Activated naive CD8-positive, alpha-beta T cell treated with anti-CD3 and anti-CD28 coated beads, Interleukin-2, amount 50 U/mL, for 24 hours (primary cell): ENCODE measurements at places on chromosomes 13 and 19.

DNA sequence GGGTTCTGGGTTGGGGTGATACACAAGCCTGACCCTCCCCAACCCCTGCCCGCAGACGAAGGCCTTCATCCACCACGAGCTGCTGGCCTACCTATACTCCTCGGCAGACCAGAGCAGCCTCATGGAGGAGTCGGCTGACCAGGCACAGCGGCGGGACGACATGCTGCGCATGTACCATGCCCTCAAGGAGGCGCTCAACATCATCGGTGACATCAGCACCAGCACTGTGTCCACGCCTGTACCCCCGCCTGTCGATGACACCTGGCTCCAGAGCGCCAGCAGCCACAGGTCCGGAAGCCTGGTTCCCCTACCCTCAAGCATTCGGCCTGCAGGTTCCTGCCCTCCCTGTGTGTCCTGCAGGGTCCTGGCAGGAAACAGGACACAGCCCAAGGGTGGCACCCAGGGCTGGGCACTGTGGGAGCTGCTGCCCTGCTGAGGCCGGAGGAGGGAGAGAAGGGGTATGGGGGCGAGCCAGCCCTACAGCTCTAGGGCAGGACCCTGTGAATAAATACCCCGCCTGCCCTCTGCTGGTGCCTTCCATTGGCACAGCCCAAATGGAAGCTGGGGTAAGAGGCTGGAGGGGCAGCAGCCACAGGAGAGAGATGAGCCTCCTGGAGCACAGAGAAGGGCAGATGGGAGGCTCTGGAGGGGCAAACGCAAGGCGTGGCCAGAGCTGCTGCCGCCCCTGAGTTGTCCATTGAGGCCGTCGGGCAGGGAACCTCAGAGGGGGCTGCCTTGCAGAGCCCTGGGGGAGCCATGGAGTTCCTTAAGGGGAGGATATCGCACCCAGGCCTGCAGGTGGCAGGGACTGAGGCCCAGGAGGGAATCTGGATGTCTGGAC, 6.8 kb downstream of the TMED1 start:
- DNase-seq, result no peak

GRCh38 chr13:74769333-74769732, 635.1 kb upstream of the KLF12 start:
- no peak for DNase-seq

GRCh38 chr13:63448692-63449091, 2033.0 kb upstream of the PCDH20 start:
- DNase-seq, result no peak

- no peak for DNase-seq
These were observed 9.1 kb downstream of the CARS2 start for GRCh38 chr13:110696776-110697175.

GRCh38 chr13:30376426-30377311, 45.6 kb upstream of the UBE2L5 start:
- peak; percentile 55 for DNase-seq

DNA sequence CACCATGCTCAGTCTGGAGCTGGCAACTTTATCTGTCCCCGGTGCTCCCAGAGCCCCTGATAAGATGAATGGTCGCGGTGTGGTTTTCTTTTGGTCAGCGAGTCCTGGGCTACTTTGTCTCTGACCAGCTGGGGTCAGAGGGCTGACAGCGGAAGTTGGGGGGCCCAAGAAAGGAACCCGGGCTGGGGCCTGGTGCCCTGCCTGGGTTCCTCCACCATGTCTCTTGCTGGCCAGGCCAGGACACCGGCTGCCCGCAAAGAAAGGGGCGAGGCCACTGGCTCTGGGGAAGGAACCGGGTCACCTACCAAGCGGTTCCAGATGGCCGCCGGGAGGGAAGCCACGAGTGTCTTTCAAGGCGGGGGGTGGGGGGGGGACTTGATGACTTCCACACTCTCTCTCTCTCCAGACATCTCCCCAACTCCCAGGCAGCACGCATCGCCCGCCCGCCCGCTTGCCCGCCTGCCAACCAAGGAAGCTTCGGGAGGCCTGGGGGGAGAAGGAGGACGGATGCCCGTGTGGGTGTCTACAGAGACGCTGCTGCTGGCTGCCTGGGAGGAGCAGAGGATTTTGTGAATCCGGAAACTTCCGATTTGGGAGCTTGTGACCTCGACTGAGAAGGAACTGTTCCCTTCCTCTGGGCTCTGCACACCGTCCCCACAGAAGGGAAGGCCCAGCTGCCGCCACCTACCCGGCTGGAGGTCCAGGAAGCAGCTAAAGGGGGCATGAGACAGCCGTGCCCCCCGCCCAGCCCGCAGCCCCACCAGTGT, 1.1 kb downstream of the PIP5K1C start:
- peak; percentile 32 for DNase-seq

GRCh38 chr13:28022848-28023518, 34.5 kb upstream of the URAD start:
- DNase-seq, result no peak

DNA sequence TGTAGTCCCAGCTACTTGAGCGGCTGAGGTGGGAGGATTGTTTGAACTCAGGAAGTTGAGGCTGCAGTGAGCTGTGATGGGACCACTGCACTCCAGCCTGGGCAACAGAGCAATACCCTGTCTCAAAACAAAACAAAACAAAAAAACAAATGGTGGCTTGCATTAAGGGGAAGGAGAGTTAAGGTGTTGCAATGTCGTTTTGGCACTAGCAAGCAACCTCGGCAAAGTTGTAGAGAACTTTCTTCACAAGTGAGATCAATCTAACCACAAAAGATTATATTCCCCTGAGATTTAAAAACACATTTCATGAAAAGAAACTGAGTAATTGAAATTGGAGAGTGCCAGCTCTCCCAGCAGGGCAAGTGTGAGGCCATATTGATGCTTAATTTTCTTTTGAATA, 153.7 kb downstream of the KLF5 start:
- DNase-seq, result no peak

DNA sequence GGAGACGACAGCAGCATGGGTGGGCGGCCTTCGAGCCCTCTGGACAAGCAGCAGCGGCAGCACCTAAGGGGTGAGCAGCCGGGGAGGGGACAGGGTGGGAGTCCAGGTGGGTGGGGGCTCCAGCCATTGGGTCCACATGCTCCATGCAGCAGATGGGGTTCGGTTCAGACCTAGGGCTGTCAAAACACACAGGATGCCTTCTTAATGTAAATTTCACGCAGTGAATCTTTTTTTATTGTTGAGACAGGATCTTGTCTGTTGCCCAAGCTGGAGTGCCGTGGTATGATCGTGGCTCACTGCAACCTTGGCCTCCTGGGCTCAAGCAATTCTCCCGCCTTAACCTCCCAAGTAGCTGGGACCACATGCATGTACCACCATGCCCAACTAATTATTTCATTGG, 15.9 kb downstream of the PGLS start:
- DNase-seq, result no peak

- no peak for DNase-seq
These were observed 30.8 kb downstream of the SOX1 start for GRCh38 chr13:112097770-112098169.

DNA sequence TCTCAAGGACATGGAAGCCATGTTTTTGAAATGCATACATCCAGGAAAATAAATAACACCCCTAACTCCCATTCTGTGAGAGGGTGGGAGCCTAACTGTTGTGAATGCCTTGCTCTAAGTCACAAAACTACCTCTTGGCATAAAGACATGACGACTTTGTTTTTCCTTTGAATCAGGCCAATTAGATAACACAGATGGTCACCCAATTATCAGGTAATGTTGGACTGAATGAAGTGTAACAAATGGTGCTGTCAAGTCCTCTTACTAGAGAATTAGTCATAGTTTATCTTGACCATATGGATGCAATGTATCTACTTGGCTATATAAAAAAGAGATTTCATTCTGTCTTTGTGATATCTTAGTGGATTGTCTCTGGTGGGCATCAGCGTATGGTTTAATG, 553.6 kb upstream of the ATXN8OS start:
- DNase-seq, result no peak

GRCh38 chr13:99601535-99601934, 100.3 kb downstream of the TM9SF2 start:
- DNase-seq, result no peak

GRCh38 chr13:32627793-32628192, 41.5 kb downstream of the PDS5B start:
- no peak for DNase-seq

GRCh38 chr19:15466851-15467733, 2.7 kb upstream of the RASAL3 start:
- DNase-seq, result peak; percentile 56

DNA sequence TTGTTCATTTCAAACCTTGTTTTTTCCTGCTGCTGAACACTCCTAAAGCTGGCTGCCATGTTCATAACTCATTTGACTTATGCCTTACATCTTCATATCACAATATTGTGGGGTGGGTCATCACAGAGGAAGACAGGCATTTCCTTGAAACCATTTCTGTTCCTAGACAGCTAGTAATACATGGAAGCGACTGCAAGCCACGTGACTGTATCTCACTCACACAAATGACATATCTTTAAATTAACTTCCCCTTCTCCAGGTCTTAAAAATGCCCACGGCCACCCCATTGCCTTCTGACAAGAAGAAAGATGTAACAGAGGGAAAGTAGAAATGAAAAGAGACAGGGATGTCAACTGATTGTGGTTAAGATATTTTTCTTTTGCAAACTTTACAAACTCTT, 236.8 kb downstream of the LMO7 start:
- DNase-seq, result no peak

DNA sequence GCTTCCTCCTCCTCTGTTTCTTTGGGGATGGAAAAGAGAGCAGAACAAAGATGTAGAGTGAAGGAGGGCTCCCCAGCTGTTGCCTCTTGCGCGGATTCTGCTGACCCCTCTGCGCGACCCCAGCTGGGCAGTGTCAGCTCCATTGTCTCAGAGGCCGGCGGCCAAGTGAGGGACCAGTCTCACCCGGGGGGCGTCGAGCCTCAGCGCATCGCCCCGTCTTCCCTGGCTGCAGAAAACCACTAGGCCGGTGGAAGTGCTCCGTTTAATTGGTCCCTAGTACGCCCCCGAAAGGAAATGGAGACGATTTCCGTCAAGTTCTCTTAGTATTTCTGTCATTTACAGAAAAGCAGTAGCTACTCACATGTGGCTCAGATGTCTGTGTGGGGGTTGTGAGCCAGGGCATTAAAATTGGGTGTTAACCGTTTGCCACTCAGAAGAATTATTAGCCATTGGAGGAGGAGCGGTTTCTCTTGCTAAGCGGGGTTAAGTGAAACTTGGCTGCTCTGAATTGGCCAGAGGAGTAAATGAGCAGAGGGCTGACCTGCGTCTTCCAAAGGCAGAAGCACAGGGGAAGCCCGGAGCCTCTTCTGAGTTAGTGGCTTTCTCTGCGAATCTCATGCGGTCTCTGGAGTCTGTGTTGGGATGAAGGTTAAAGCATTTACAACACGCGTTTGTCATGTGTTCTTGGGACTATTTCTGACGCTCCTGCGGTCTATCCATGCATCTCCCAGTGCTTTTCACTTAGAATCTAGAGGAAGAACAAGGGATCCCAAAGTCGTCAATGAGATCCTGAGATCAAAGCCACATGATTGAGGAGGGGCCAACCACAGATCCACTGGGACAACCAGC, 132.8 kb upstream of the MYO16 start:
- DNase-seq, result no peak

DNA sequence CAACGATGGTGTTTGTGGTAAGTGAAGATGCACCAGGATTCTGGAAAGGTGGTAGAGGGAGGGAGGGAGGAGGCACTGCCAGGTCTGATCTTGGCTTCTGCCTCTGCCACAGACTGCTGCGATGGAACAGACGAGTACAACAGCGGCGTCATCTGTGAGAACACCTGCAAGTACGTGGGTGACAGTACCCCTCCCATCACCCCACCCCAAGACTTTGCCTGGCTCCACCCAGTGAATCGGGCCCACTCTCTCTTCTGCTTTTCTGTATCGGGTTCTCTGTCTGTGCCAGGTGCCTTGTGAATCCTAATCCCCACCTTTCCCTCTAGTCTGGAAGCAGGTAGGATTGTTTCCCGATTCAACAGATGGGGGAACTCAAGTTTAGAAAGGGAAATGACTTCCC, 2.5 kb downstream of the PRKCSH start:
- DNase-seq, result no peak

GRCh38 chr19:54541712-54542111, 31.9 kb upstream of the LILRA2 start:
- DNase-seq, result no peak

DNA sequence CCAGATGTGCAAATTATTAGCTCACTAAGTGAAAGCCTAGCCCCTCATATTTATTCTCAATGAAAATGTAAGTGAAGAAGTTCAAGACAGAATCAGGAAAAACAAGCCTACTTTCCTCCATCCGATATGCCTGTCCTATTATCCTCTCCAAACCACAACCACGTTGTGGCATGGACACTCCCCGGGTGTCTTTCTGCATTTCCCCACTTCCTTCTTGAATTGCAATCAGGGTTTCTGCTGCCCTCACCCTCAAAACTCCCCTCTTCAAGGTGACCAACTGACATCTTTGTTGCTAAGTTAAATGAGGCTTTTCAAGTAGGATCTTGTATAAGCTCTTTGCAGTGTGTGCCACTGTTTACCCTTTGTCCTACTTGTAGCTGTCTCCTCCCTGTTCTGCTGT, 11.8 kb downstream of the SLC25A30 start:
- no peak for DNase-seq

DNA sequence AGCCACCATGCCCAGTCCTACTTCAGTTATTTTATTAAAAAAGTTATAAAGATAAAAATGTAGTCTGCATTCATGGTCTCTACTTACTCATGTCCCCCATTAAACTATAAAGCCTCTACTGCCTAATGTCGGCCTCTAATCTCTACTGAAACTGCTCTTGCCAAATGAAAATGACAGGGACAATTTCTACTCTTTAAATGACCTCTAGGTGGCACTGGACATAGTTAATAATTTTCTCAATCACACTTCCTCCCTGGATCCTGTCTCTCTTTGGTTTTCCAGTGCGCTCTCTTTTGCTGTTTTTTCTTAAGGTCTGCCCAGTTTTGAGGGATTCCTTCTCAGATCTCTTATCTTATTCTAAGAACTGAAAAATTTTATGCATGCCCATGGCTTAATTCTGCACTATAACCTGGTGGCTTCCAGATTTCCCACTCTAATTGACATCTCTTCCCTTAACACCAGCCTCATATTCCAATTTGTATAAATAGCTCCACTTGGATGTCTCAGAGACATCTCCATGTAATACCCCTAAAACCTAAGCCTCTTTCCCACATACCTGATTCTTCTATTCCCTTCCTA, 54.3 kb downstream of the MTMR6 start:
- DNase-seq, result no peak

DNA sequence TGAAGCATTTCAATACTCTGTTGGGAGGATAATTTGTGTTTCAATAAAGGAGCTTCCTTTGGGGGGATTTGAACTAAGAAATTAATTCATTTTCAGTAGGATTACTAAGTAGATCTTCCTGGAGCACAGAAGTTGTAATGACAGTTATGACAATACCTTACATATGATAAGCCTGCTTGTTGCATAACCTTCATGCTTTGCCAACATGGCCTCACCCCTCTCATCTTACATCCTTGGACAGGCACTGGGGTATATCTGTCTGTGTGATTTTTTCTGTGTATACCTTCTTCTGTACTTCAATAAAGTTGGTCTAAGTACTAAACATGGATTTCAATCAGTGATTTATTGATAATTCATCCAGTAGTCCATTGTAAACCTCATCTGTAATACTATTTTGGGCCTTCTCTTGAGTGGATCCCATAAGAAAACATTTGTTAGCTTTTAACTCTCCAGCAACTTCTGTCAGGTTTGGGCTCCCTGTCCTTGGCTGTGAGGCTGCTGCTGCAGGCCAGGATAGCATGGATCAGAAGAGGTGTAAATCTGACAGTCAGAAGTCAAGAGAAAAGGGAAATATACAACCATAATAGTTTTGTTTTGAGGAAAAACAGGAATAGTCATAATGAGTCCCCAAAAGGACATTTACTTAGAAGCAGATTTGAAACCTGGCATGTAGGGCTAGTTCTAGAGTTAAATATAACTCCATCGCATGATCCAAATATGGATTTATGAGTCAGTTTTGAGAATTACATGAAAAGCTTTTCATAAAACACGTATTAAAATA, 422.2 kb downstream of the KLF5 start:
- no peak for DNase-seq
